Urinary bladder (tissue), 4 donors: ENCODE measurements at places on chromosomes 5 and 9. TPM values are rescaled to one million over a fixed set of nuclear protein-coding genes. Genes with fewer than 3 reads are reported as not detected.

HRCT1 gene
- total RNA-seq = 0.42 TPM

OCLN gene
- total RNA-seq = 18.2 TPM

C5orf52 gene
- not detected for total RNA-seq

APBA1 gene
- total RNA-seq = 12.4 TPM

GTF3C4 gene
- 18.2 TPM for total RNA-seq

TGFBI gene
- 394 TPM for total RNA-seq

TSSK1B gene
- 1.2 TPM for total RNA-seq

CRHBP gene
- total RNA-seq = 1.4 TPM

FABP6 gene
- 1.4 TPM for total RNA-seq

CFAP77 gene
- total RNA-seq = not detected

FGFR4 gene
- 7.2 TPM for total RNA-seq

DNA sequence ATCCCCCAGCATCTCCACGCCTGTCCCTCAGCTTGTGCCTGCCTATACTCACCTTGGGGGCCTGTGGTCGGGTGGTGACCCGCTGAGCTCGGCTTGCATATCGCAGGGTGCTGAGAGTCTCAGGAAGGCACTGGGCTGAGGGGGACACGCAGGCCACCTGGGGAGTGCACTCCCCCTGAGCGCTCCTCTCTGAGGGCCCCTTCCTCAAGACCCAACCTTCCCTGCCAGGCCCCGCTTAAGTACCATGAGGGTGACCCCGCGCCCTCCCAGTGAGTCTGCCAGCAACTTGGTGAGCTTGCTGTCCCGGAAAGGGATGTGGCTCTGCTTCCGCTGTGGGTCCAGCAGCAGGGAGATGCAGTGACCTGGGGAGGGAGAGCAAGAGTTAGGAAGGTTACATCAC is 4.1 kb downstream of the KIF12 start:
- no peak for DNase-seq

DNA sequence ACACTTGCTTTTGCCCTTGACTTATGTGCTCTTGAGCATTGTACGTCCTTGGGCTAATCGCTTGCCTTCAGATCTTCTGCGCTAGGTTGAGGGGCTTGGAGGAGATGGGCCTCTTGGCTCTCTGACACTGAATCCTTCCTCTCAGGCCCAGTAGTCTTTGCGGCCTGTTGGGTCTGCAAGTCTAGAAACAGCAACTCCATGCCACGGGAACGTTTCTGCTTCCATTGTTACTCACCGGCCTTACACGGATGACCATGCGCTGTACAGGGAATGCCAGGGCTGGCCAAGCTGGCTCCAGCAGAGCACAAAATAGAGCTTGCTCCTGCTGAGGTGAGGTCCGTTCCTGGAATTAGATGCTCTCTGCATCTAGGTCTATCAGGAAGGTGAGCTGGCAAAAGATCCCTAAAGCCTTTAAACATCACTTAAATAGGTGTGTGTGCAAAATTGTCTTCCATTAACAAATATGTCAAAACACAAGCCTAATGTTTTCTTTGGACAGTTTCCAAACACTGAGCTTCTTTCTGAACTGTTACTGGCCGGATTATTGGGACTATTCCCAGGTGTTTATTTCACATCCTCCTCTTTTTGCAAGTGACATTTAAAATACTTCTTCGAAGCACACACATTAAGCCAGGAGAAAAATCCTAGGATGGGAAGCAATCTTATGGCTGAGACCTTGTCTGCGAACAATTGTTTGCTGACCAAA is 29.7 kb downstream of the DAPK1 start:
- no peak for DNase-seq

DNA sequence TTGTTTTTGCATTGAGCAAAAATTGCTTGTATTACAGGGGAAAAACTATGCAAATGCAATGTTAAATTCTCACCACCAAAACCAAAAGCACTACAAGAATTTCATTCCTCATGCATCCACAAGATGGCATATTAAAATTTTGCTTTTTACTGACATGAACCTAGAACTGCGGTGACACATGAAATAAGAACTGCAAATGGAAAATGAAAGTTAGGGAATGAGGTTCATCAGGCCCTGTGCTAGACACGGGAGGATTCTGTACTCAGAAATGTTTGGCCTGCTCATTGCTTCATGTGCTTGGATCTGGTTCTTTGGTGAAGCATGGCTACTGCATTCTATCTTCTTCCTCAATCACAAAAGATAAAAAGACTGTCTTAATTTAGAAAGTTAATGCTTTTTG is 9.1 kb upstream of the RFK start:
- no peak for DNase-seq

GRCh38 chr5:179267071-179267670 is 78.1 kb downstream of the ADAMTS2 start:
- no peak for DNase-seq

DNA sequence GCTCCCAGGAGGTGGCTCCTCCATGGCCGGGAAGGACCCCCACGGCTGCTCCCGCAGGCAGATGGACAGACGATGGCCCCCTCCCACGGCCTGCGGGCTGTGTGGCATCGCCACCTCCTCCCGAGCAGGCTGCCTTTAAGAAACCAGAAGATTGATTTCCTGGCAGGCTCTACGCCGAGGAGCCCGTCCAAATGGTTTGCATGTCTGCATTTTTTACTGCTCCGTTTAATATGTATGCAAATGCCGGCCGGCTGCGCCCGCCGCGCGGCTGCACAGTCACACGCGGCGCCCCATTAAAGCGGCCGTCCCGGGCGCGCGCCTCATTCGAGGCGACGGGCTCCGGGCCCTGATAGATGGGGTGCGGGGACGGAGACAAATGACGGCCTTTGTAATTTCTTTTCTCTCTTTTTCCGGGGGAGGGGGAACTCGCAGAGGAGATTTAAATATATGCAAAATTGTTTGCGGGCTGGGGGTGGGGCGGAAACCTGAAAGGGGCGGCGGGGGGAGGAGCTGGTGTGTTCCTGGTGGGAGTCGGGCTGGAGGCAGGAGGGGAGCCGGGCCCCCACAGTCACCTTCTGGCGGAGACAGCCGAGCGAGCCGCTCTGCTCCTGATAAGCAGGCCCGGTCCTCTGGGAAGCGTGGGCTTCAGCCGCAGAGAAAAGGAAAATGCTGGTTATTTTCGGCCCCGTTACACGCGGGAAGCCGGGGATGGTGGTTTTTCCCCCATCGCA is 158.7 kb upstream of the IER5L start:
- DNase-seq = no peak

DNA sequence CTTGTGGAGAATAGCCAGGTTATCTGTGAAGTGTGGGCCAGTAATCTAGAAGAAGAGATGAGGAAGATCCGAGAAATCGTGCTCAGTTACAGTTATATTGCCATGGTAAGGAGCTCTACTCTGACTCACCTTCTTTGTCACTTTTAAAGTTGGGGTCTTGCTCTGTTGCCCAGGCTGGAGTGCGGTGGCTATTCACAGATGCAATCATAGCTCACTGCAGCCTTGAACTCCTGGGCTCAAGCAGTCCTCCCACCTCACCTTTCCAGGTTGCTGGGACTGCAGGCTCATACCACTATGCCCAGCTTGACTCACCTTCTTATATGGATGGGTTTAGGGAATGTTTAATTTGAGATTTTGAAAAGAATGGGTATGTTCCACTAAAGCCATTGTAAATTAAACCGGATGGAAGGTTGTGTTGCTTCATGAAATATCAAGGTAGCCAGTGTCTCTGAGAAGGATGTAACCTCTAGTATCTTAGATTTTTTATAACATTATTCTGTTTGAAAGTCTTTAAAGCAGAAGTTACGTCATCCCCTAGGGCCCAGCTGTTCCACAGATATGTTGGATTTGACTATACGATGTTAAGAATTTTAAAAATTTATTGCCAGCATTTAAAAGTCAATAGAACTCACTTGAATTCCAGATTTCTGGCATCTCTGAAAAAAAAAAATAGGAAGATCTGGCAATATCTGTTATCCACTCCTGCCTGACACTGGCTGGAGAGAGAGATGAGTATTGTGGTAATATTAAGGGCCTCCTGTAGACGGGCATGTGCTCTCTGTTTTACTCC is 5.1 kb downstream of the CNOT8 start:
- DNase-seq = no peak

- DNase-seq = no peak
Observed at GRCh38 chr5:76692651-76693050, 23.3 kb upstream of the F2R start.

- DNase-seq = no peak
Observed at GRCh38 chr9:79008916-79009315, 562.8 kb upstream of the TLE4 start.

DNA sequence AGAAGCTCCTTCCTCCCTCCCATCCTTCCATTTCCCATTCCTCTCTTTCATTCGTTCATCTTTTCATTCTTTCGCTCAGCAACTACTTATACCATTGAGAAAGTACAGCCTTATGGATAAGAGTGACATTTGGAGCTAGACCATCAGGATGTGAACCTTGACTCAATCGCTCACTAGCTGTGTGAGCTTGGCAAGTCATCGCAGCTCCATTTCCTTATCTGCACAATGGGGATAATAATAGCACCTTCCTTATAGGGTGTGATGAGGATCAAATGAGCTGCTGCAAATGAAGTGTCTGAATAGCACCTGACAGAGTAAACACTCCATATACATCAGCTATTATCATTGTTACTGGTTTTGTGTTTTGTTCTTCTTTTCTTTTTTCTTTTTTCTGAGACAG is 28.1 kb upstream of the SYNPO start:
- no peak for DNase-seq

DNA sequence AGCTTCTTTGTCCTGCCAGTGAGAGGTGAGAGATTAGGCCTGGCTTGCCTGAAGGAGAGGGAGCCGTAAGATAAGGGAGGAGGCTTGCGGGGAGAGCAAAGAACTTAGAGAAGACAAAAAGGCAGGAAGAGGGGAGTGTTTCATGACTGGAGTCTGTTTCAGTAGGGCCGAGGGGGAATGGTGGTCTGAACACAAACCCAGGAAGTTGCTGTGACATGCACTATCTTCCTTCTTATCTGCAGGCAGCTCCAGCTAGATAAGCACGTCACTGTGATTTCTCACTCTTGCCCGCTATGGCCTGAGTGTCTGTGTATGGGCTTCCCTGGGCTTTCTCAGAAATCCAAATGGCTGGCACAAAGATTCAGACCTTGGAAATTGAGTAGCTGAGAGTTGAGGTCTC is 307.5 kb upstream of the CLINT1 start:
- no peak for DNase-seq

DNA sequence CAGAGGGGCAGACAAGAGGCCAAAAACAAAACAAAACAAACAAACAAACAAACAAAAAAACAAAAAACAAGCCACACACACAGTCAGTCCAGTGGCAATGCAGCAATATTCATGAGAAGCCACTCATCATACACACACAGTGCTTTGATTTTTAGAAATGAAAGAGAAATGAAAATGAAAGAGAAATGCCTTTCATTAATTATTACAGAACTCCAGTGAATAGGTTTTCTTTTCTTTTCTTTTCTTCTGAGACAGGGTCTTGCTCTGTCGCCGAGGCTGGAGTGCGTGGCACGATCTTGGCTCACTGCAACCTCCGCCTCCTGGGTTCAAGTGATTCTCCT is 36.9 kb downstream of the SPRY4 start:
- no peak for DNase-seq

- DNase-seq = no peak
Observed at GRCh38 chr9:19781240-19781639, 7.6 kb downstream of the SLC24A2 start.

DNA sequence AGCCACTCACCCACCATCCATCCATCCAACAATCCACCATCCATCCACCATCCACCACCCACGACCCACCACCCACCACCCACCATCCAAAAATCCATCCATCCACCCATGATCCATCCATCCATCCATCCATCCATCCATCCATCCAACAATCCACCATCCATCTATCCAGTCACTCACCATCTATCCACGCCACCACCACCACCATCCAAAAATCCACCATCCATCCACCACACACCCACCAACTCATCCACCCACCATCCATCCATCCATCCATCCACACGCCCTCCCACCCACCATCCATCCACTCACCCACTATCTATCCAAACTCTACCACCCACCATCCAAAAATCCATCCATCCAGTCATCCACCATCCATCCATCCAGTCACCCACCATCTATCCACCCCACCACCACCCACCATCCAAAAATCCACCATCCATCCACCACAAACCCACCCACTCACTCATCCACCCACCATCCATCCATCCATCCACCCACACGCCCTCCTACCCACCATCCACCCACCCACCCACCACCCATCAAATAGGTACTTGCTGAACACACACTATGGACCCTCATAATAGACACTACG is 9.0 kb downstream of the DPH7 start:
- DNase-seq = no peak

- DNase-seq = no peak
Observed at GRCh38 chr9:25724424-25724823, 46.2 kb upstream of the TUSC1 start.

GRCh38 chr5:158953929-158954534 is 145.7 kb downstream of the EBF1 start:
- no peak for DNase-seq

- no peak for DNase-seq
Observed at GRCh38 chr5:40853632-40854192, 12.5 kb downstream of the CARD6 start.

DNA sequence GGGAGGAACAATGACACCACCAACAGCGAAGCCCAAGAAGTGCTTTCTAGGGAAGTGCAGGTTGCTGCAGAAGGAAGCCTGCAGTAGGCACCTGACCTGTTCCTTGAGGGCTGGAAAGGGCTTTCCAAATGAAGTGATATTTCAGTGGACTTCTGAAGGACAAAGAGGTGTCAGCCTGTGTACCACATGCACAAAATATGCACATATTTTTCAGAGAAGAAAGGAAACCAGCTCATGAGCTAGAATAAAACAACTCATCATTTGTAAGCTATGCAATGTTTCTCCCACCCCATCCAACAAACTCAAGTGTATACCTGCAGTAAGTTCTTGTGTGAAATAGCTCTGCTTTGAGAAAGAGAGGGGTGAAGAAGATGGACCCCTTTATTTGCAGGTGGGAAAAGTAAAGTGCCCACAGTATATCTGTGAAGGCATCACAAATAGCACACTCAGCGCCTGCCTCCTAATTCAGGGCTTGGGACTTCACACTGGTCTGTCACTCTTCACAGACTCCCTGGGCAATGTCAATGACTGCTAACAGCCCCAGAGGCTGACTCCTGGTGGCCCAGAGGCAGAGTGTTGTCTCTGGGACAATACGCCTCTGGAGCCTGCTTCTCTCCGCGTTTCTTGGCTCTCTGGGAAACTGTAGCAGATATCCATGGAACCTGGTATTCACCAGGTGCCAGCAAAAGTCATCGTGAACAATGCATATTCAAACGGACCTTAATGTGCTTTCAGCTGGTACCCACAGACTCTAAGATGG is 198.1 kb upstream of the EFNA5 start:
- no peak for DNase-seq

DNA sequence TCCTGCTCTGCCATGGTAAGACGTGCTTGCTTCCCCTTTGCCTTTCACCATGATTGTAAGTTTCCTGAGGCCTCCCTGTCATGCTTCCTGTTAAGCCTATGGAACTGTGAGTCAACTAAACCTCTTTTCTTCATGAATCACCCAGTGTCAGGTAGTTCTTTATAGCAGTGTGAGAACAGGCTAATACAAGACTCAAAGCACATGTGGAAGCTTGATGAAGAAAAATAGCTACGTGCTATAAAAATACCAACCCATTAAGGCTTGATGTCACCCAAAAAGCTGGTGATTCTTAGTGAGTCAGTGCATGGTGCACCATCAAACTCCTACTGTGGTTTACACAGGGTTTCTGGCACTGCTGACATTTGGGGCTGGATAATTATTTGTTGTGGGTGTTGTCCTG is 332.2 kb downstream of the TMEM167A start:
- DNase-seq = no peak

- no peak for DNase-seq
Observed at GRCh38 chr9:127915801-127916719, 781 bp downstream of the ST6GALNAC4 start.
